ENCODE measurements at places on chromosomes 2 and 18.
A peak's percentile ranks its signal among the peaks of the same experiment; 100 is the strongest.

DNA sequence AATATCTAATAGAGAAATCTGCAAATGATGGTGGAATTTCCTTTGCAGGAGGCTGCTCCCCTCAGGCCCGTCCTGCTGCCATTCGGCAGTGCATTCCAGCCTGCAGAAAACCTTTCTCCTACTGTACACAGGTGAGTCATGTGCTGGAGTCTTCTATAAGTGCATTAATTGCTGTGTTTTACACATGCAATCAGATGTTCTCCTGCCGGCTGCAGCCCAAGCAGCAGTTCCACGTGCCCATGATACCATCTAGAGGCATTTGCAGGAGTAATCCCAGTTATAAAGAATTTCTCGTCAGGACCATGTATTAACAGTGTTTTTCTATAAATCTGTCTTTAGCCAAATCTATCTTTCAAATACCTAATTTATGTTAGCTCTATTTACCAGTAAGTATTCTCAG lies 304.7 kb upstream of the HNMT start:
- no peak for DNase-seq

DNA sequence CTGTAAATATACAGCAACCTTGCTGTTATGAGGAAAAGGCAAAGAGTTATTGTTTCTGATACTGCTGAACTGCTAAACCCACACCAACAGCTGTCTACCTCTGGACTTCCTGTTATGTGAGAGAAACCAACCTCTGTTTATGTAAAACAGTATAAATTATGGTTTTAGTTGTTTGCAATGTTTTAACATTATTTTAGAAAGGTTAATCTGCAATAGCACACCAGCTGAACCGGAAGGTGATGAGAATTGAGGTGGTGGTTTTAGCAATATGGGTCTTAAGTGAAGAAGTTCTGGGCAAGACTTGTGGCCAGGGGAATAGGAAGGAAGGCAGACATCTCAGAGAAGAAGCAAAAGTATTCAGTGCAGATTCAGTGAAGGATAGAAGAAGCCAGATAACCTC lies 237.8 kb downstream of the PLCL1 start:
- no peak for DNase-seq

- peak; percentile 69 for DNase-seq
Observed at GRCh38 chr2:32647180-32647651, 19.4 kb downstream of the TTC27 start.

DNA sequence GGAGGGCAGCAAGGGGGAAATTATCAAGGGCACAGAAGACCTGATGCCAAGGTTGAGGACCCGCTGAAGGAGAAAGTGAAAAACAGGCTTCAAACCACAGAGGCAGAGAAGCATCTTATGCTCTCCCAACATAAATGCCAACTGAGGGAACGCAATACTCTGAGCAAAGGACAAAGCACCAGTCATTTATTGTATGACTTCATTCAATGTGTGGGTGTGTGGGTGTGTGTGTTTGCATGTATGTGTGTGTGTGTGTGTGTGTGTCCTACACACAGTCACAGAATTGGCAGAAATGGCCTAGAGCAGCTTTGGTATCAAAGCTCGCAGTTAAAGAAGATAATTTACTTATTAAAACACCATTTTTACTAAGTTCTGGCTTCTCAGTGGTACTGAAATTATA lies 51.4 kb downstream of the UXS1 start:
- no peak for DNase-seq

DNA sequence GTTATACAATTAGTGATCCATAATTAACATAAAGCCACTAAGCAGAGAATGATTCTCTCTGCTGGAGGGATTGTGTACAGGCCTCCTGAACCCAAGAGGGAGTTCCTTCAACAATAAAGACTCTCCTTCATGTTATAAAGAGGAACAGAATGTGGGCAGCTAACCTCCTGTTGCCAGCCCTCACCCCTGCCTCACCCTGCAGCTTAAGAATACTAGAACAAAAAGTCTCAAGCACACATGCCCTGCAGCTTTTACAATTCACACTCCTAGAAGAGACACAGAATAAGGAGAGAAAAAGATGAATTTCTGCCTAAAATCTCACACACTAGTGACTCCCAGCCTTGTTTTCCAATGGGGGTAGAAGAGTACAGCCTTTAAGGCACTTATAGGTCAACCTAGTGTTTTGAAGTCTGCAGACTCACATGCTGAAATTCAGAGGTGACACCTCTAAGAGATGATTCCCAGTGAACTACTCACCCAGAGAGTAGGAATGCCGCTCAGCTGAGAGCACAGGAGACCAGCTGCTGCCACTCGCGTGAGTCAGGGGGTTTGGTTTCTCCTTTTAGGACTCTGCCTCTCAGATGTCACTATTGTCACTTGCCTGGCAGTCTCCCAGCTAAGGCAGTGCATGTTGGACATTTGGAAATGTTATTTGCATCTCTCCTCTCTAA lies 32.5 kb upstream of the IL1RL1 start:
- DNase-seq: no peak

GRCh38 chr2:183803596-183803995 lies 679.4 kb downstream of the NUP35 start:
- no peak for DNase-seq

All from skeletal muscle cell (primary cell).